Panc1 (cell line): ENCODE measurements at places on chromosomes 12 and 14.

GRCh38 chr14:83162361-83162929, 1628.8 kb upstream of the SEL1L start:
- DNase-seq: no peak

DNA sequence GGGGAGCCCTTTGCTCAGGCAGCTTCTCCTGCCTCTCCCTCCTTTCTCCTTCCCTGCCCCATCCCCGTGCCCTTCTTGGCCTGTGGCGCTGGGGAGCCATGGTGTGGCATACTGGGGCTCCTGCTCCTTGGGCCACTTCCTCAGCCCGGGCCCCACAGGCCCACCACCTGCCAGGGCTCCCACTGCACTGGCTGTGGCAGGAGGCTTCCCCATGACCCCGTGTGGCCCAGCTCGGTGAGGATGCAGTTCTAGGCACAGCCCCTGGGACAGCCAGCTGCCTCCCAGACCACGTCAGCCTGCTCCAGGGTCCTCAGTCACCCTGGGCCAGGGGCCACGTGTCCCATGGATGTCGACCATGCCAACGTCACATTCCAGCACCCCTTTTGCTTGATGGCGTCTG, 13.0 kb upstream of the AMN start:
- no peak for DNase-seq

DNA sequence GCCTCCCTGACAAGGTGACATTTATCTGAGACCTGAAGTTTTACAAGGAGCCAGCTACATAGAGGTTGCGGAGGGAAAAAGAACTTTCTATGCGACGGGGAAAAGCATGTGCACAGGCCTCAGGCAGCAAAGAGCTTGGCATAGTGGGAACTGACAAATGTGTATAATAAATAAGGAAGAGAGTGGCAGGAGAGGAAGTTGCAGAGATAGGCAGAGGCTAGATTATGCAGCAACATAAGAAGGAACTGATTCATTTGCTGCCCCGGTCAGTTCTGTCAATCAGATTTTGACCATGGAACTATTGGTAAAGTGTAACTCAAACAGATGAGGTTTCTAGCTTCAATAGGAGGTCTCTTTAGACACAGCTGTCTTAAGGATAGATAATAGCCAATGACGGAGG, 33.7 kb upstream of the RIC8B start:
- no peak for DNase-seq

DNA sequence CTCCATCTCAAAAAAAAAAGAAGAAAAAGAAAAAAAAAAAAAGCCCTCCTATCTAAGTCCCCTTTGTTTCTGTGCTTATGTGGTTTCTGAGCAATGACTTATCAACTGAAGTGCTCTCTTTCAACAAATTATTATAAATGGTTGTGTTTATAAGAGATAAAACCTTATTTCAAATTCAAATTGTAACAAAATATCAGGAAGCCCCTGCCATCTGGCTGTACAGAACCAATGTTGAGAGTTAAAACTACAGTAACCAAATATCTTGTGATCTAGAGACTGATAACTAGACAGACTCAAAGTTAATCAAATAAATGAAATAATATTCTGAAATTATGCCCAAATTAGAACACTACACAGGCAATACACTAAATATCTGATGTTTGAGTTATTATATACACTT, 143.0 kb upstream of the CPNE8 start:
- DNase-seq: no peak

- no peak for DNase-seq
These were observed 378.9 kb downstream of the TMTC2 start for GRCh38 chr12:83065562-83065961.

DNA sequence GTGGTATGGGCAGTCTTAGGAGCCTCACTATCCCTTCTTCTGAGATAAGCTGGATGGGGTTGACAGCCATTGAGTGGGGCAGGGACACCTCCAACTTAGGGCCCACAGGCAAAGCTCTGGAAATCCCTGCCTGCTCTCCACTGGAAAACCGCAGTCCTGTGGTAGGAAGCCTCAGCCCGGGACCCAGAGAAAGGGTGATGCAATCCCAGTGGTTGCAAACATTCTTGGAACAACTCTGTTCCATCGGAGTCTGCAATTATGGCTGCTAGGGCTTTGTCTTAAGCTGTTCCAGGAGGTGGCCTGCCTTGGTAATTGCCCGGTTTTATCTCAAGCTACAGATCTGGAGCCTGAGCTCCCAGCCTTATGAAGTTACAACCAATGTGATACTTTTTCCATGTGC, 133.4 kb downstream of the DICER1 start:
- DNase-seq: no peak

- no peak for DNase-seq
These were observed at the start of gene SLCO1C1 for GRCh38 chr12:20695232-20695631. Gene SLCO1C1, plus strand, starts transcription at chr12:20695332. Its CDS starts 4,245 bp downstream, at chr12:20699577.

- no peak for DNase-seq
These were observed 10.4 kb downstream of the TMEM229B start for GRCh38 chr14:67477926-67478799.

DNA sequence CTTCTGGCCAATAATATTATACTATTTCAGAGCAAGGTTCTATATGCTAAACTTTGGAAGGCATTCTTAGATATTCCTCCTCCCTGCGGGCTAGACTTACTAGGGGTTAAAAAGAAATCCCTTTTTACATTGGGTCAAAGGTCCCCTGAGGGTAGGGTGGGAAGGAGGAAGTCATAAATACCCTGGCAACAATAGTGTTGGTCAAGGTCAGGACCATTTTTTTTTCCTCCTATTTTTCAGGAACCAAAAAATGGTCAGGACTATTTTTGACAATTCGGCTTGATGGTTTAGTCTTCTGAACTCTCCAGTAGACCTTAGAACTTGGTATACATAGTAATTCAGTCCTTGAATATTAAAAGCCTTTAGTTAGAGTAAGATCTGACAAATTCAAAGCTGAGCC, 4.5 kb upstream of the NANOG start:
- DNase-seq: no peak

- no peak for DNase-seq
These were observed 14.3 kb downstream of the COCH start for GRCh38 chr14:30888480-30889243.

- DNase-seq: no peak
These were observed 9.8 kb downstream of the DAD1 start for GRCh38 chr14:22579236-22579635.

DNA sequence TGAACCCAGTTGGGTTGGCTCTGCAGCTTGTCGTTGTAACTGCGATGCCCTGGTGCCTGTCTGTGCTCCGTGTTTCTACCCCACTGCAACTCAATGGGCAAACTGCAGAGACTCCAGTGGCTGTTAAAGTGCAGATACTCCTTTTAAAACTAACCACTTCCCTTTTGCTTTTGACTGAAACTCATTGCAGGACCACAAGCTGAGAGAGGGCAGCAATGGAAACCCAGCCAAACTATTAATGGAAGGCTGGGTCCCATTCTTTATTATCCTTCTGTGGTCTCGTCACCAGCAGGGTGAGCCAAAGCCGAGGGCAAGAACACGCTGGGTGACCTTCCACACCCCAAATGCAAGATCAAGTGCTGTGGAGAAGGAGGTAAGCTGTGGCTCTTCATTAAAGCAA, 910.4 kb downstream of the VRK1 start:
- DNase-seq: no peak

GRCh38 chr14:77103951-77104350, 5.9 kb downstream of the CIPC start:
- DNase-seq: no peak

DNA sequence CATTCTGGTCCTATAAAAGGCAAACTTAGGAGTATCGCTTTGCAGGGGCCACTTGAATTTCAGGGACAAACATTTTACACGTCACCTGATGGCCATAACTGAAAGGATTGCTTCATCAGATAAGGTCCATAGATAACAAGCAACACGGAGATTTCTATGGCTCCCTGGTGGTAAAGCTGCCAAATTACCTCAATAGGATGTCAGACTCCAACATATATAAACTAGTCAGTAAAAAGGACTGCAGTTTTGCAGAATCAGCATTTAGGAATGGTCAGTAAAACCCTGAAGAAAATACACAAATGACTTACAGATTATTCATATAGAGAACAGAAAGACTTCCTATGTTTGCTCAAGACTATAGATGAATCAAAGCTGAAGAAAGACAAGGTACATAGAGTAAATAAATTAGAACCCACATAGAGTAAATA, 66.1 kb upstream of the GRIP1 start:
- no peak for DNase-seq

- DNase-seq: no peak
These were observed 40.3 kb upstream of the RGS6 start for GRCh38 chr14:71891970-71892369.

GRCh38 chr12:100715976-100716944, 78.3 kb upstream of the ANO4 start:
- no peak for DNase-seq

GRCh38 chr14:94472842-94473241, 3.2 kb downstream of the SERPINA9 start:
- no peak for DNase-seq

DNA sequence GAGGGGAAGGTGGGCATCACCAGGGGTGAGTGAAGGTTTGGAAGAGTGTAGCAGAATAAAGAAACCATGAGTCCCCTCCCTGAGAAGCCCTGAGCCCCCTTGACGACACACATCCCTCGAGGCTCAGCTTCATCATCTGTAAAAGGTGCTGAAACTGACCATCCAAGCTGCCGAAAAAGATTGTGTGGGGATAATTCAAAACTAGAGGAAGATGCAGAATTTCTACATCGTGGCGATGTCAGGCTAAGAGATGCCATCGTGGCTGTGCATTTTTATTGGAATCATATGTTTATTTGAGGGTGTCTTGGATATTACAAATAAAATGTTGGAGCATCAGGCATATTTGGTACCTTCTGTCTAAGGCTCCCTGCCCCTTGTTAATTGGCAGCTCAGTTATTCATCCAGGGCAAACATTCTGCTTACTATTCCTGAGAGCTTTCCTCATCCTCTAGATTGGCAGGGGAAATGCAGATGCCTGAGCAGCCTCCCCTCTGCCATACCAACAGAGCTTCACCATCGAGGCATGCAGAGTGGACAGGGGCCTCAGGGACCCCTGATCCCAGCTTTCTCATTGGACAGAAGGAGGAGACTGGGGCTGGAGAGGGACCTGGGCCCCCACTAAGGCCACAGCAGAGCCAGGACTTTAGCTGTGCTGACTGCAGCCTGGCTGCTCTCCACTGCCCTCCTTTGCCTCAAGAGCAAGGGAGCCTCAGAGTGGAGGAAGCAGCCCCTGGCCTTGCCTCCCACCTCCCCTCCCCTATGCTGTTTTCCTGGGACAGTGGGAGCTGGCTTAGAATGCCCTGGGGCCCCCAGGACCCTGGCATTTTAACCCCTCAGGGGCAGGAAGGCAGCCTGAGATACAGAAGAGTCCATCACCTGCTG, 7.0 kb downstream of the SERPINA1 start:
- no peak for DNase-seq

DNA sequence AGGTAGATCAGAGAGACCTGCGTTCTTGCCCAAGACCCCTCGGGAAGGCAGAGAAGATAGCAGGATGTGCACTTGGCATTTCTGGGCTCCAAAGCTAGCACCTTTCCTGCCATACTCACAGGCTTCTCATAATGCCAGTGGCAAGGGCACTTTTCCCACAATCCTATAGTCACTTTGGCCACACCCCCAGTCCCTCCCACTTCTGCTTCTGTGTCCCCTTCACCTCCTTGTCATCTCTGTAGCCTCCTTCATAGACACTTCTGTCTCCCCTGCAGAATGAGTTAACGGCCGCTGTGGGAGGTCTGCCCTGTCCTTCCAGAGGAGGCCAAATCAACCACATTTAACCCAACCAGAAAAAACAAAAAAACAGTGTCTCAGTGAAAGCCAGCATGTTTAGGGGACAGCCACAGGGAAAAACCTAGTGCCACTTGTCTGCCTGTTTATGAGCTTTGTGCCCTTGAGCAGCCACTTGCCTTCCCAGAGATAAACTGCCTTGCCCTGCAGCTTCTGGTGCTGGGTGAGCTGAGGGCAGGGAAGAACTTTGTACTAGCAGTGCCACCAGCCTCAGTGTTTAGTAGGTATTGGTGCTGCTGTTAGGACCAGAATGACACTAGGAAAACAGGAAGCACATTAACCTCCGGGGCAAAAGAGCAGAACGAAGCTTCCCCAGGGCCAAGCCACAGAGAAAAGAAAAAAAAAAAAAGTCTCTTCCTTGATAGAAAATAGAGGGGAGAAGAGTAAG, 193.0 kb upstream of the PWP1 start:
- DNase-seq: no peak

- peak; percentile 69 for DNase-seq
These were observed 40.5 kb upstream of the KCNA5 start for GRCh38 chr12:5003025-5003666.

DNA sequence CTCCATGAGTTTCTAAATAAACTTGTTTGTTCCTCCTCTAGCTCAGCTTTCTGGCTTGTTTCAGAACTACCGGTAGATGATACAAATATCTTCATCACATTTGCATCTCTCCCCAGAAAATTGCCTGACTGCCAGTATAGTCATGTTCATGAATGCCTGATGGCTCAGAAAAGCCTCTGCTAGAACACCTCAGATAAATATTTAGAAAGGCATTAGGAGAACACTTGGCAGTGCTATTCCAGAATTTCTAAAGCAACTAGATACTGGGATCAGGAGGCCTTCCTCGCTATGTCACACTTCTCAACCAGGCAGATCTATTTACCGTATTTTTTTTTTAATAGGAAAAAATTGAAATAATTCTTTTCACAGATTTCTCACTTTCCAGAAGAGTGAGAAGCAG, 32.3 kb upstream of the KRAS start:
- DNase-seq: no peak

DNA sequence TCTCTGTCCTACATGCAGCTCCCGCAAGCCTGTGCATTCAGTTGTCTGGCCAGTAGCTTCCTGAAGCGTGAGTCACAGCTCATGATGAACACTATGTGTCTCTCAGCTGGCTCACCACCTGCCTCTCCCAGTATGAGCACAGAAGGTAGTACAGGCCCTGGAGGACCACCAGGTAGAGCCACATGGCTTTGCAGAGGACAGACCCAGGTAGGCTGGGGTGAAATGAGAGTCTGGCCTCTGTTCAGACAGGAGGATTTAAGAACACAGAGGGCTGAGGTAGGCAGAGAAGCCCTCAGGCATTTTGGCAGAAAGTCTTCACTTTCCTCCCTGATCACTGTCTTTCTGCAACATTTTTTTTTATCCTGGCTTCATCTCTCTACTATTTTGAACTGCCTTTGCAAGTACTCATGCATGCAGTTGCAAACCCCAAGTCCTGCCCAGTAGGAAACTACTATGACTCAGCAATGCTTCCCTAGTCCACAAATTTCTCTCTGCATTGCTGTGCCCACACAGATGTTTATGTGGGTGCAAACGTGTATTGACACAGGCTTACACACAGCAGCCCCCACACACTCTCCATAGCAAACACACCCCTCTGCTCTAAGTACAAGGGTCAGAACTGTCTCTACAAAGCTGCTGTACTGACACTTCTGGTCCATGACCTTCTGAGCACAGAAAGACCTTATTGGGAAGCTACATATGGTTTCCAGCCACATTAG, 7.2 kb upstream of the SDR9C7 start:
- DNase-seq: no peak
